Activated effector memory CD4-positive, alpha-beta T cell treated with Interleukin-2 at 50 U/mL for 16 hours (primary cell): ENCODE measurements at places on chromosomes 7 and 10.
A peak's percentile ranks its signal among the peaks of the same experiment; 100 is the strongest.

GRCh38 chr7:106590209-106590816 is 70.6 kb downstream of the CCDC71L start:
- no peak for DNase-seq

- peak; percentile 48 for DNase-seq
Observed at GRCh38 chr7:351681-352480, 61.9 kb downstream of the FOXL3 start.

DNA sequence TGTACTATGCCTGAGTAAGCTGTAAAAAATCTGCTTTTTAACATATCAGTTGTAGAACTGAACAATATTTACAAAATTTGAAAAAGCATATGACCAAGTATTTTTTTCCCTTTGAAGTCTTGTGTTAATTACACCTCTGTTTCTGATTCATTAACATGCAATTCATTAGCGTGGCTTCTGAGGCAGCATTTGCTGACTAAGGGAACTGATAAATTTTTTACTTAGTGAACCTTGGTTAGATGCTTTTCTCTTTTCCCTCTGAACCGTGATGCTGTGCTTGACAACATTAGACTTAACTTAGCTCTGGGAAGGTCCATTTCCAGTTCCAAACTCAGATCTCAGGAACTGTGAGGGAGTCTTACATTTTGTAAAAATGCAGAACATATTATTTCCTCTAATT is 28.1 kb downstream of the TWIST1 start:
- DNase-seq = no peak

DNA sequence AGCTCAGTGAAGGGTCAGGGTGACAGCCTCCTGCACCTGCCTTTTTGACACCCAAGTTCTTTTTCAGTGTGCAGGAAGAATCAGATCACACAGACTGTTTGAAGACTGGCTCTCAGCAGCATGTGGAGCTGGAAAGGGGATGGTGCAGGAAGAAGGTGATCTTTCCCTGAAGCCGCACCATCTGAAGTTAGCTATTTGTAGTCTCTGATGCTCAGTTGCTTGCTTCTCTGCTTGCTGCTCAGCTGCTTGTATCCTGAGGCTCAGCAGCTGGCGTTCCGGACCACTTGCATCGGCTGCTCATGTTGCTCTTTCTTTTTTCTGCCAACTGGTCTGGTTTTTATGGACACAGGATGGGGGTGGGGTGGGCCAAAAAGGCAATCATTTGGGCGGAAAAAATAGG is 15.8 kb upstream of the DNMBP start:
- DNase-seq = no peak

DNA sequence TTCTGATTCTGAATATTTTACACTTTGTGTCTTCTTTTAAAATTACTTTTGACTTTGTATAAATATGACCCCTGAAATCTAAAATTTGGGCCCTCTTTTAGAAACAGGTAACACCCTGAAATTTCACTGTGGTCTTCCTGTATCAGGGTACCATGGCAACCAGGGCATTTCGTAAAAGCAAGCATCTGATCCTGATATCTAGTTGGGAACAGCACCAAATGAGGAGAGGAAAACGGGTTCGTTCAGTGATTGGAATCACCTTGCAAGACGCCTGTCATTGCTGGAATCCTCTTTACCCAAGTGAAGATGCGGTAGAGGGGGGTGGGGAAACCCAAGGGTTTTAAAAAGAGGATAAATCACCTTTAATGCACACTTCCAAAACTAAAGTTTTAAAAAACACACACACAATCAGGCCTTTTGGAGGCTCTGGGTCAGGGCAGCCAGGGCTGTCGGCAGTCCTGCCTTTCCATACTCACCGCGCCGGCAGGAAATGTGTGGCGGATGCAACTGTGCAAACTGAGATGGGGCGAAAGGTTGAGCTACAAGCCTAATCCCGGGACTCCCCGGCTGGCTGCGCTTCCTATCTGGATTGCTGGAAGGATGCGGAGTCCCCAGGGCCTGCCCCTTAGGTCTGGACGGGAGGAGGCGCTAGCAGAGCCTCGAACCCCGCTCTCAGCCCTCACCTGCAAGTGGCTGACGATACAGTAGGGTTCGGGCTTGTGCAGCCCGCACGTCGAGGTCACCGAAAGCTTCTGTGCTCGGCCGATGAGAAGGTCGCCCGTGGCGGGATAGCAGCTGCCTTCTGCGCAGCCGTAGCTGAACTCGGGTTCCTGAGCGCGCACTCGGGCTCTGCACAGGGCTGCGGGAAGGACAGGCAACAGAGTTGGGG is 1.8 kb downstream of the LAMB1 start:
- DNase-seq = no peak

- no peak for DNase-seq
Observed at GRCh38 chr10:70555371-70555770, 47.2 kb downstream of the PRF1 start.

DNA sequence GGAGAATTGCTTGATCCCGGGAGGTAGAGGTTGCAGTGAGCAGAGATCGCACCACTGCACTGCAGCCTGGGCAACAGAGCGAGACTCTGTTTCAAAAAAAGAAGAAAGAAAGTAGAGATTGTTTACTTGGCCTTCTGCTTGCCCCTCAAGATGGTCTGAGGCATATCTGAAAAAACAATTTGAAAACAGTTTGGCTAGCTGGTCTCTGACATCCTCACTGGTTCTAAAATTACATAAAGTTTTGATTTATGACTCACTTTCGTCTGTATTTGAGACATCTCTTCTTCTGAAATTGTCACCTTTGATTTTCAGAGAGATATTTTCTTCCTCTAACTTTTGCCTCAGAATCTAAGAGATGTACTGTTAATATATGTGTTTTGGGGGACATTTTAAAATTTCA is 49.6 kb upstream of the HELLS start:
- DNase-seq = no peak

DNA sequence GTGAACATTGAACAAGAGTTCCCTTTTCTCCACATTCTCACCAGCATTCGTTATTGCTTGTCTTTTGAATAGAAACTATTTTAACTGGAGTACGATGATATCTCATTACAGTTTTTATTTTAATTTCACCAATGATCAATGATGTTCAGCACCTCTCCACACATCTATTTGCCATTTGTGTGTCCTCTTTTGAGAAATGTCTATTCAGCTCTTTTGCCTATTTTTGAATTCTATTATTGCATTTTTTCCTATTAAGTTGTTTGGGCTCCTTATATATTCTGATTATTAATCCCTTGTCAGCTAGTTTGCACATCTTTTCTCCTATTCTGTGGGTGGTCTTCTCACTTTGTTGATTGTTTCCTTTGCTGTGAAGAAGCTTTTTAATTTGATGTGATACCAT is 241.1 kb upstream of the CTBP2 start:
- DNase-seq = no peak

- no peak for DNase-seq
Observed at GRCh38 chr10:71912431-71912830, 51.8 kb upstream of the CHST3 start.

DNA sequence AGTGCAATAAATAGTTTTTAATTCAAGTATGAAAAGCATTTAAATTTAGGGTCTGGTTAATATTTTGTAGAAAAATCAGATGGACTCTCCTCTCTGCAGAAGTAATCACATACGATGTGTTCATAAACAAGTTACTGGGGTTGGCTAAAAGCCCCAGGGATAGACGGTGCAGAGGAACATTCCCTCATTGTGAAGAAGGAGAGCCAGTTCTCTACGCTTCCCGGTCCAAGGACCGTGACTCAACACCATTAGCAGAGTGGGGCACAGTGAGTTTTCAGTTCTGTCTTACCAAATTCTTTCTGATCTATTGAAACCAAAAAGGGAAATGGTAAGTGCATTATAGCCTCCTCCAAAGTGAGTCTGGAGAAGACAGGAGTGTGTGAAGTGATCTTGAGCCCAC is 327.8 kb downstream of the WDR37 start:
- no peak for DNase-seq

DNA sequence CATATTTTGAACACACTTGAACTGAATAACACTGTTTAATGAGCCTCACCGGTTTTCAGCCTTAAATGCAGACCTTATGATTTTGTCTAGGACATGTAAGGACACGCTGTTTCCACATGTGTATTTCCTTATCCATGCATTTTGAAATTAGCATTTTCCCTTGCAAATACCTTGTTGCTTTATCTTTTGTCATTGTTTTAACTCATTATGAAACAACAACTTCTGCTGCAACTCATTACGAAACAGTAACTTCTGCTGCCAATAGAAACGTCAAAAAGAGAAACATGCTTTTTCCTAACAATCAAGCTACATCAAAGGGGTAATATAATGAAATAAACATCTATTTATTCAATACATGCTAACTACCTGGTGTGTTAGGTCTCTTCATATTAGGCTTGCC is 322.0 kb downstream of the AGMO start:
- DNase-seq = no peak
